ENCODE measurements at places on chromosomes 16 and 17.

GRCh38 chr17:42845918-42846593 lies 1.7 kb downstream of the AOC2 start:
- DNase-seq = no peak

DNA sequence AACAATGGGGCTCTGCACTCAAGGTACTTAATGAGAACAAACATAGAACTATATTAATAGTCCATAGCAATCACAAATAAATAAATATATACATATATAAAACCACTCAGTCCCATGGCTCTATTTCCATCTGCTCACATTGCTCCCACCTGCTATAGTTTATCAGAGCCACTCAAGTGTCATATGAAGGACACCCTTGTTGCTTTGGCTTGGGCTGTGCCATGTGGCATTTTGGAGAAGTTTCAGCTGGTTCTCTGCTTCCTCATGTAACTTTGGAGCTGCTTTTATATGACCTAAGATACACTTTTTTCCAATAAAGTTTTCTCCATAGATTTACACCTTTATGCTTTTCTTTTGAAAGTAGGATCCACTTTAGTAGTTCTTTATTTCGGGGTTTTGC lies 126.4 kb downstream of the KCNJ2 start:
- DNase-seq = no peak

DNA sequence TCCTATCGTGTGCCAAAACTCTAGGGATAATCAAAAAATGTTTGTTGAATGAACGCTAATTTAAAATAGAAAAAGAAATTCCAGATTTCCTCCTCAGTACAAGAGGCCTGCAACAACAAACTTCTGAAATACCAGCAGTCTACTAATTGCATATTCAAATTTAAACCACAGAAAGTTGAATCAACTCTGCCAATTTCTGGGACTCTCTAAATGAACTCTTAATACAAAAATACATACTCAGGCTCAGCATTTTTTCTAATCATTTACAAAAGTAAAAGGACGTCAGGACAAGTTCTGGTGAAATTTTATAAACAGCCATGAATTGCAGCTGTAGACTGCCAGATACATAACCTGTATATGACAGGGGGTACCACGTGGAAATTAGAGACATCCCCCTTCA lies 49.0 kb downstream of the KANSL1 start:
- no peak for DNase-seq

- no peak for DNase-seq
Measured at GRCh38 chr17:77999413-78000173, 41.1 kb downstream of the TNRC6C start.

GRCh38 chr17:50256826-50257618 lies 17.2 kb upstream of the TMEM92 start:
- no peak for DNase-seq

- no peak for DNase-seq
Measured at GRCh38 chr16:19812986-19813385, 71.7 kb downstream of the GPRC5B start.
